H1 (cell line): ENCODE measurements at places on chromosomes 3 and 15.
A peak's percentile ranks its signal among the peaks of the same experiment; 100 is the strongest.

DNA sequence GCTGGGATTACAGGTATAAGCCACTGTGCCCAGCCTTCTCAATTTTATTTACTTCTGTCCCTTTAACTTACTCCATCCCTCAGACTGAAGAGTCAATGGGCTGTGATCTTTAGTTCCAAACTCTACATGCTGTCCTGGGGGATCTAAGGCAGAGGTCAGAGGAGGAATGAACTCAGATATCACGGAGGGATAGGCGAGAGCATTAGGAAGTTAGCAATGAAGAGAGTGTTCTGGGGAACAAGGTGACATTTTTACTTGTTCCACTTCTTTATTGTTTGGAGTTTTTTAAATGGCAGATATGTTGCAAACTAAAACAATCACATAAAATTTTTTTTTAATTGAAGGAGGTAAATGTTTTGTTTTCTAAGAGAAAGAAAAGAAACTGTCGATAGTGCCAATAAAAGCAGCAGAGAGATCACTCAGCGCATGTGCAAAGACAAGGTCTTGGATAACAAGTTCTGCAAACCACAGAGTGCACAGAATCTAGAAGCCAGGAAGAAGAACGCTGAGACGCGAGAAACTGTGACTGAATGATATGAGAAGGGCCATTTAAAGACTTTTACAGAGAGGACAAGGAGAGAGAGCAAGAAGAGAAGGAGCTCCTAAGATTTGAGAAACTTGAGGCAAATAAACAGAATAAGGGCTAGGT lies 10.8 kb upstream of the CA12 start:
- DNase-seq, result no peak

DNA sequence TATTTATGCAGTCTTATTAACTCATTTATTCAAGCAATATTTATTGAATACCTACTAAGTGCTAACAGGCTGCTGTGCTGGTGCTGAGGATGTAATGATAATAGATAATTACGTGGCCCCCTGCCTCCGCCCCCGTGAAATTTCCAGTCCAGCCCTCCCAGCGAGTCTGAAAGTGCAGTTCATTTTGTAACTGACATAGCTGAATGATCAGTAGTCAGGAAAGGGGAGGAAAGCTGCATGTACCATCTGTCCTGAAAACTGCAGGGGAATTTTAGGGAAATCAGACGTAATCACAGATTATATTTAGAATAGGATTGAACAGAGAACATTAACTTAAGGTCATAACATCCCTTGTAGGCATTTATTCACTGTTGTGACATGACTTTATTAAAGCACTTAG lies 736.8 kb downstream of the MCTP2 start:
- no peak for DNase-seq

- no peak for DNase-seq
Measured at GRCh38 chr3:131702146-131702545, 199.4 kb upstream of the MRPL3 start.

- DNase-seq, result no peak
Measured at GRCh38 chr3:157549498-157549897, 46.3 kb upstream of the VEPH1 start.

GRCh38 chr3:118641608-118642007 lies 393.0 kb downstream of the IGSF11 start:
- peak; percentile 13 for DNase-seq

GRCh38 chr15:39232512-39232911 lies 348.4 kb upstream of the THBS1 start:
- DNase-seq, result no peak

GRCh38 chr15:64640146-64640871 lies 135.1 kb downstream of the RBPMS2 start:
- no peak for DNase-seq

- DNase-seq, result no peak
Measured at GRCh38 chr15:62945760-62946159, 96.8 kb upstream of the TPM1 start.

- no peak for DNase-seq
Measured at GRCh38 chr3:99696497-99696896, 58.1 kb downstream of the COL8A1 start.

DNA sequence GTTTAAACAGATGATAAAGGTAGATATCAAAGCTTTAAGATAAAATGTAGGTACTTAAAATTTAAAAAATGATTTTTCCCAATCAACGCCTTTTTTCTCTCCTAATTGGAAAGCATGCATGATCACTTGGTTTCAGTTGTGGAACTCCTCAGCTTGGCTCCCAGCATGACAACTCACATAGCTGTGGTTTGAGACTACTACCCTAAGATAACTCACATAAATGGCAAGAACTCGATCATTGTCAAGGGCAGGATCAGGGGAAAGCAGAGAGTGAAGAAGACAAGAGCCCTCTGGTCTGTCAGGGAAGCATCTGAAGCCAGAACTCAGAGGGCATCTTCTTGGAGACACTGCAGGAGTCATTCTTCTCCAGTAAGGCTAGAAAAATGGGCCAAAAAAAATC lies 516.7 kb downstream of the NTRK3 start:
- no peak for DNase-seq

GRCh38 chr15:45884755-45885445 lies 250.1 kb downstream of the SQOR start:
- no peak for DNase-seq

- DNase-seq, result no peak
Measured at GRCh38 chr15:63340878-63341277, 40.8 kb downstream of the CA12 start.

DNA sequence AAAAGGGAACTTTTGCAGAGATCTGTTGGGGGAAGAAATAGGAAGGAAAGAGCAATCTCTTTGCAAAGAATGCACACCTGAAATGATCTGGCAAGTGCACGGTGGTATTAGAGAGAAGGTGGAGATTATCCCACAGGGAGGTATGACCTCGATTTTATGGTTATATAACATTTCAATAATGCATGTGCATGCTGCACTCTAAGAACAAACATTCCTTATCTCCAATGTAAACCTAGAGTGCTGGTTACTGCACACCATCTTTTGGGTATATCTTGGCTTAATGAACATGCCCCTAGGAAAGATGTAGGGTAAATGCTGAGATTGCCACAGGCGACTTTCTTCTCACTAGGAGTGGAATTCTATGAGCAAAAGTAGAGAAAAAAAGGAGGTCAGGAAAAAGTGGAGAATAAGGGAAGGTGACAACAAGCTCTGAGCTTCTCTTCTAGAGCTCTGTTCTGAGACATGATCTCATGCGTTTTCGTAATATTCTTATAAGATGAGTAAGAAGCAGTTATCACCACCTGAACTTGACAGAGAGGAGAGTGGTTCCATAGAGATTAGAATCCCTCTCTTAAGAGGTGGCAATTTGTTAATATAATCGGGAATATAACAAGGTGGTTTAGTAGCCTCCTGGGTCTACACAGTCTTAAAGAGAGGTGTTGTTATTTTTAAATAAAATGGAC lies 117.5 kb upstream of the TMC3 start:
- no peak for DNase-seq

- DNase-seq, result no peak
Measured at GRCh38 chr3:39907981-39908380, 98.6 kb downstream of the MYRIP start.

DNA sequence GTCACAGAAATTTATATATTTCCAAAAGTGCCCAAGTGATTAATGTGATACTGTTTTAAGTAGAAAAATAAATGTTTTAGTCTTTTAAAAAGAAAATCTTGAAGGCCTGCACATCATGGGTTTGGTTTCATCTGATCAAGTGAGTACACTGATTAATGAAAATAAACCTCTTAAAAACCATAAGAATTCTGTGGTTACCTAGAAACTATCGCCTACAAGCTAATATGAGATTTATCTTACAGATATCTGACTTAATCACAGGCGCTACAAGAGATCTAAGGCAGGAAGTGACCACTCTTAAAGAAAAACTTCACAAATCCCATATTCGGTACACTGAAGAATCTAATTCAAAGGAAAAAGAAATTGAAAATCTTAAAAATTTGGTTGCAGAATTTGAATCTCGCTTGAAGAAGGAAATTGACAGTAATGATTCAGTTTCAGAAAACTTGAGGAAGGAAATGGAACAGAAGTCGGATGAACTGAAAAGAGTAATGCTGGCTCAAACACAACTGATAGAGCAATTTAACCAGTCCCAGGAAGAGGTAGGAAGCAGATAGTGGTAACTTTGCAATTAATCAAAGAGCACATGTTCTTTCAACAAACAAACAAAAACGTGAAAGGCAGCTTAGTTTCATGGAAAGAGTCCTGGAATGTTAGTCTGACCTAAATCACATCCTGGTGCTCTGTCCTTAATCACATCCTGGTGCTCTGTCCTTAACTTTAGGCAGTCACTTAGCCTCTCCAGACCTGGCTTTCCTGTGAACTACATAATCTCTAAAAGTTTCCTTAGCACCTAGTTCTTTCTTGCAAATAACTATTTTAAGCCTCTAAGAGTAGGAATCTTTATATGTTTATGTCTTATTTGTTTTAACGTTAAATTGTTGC lies 131.8 kb downstream of the CCNL1 start:
- no peak for DNase-seq

DNA sequence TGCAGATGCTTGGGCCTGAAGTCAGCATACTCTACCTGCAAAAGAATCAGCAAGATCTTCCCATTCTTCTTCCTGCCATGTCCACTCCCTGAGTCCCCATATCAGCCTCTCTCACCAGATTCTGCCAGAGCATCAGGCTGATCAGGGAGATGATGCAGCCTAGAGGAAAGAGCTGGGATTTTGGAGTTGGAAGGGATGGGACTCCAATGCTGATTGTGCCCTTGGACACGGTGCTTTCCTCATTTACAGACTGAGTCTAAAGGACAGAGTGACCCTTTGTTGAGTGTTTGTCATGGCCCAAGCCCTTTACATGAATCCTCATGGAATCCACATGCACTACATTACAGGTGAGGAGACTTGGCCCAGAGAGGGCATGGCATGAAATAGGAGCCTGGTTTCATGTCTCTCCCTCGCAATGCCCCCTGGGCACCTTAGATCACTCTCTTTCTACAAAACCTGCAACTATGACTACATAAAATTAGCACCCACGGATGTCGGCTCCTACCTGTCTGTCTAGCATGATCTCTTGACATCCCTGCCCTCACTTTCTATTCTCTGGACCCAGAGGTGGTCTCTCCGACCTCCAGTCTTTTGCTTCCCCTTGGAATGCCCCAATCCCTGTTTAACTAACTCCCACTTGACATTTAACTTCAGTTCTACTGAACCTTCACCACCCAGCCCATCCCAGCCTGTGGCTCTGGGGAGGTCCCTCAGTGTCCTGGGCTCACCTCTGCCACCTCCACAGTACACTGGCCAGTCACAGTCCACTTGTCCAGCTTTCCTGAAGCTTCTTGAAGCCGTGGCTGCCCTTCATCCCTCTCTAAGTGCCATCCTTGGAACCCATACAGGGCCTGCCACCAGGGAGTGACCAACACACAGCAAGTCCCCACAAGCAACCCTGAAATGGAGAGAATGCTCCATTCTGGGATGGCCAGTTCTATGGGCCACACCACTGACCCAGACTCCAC lies 173.5 kb downstream of the ABHD5 start:
- no peak for DNase-seq

- DNase-seq, result no peak
Measured at GRCh38 chr3:140931801-140932200, 9.8 kb upstream of the SLC25A36 start.

DNA sequence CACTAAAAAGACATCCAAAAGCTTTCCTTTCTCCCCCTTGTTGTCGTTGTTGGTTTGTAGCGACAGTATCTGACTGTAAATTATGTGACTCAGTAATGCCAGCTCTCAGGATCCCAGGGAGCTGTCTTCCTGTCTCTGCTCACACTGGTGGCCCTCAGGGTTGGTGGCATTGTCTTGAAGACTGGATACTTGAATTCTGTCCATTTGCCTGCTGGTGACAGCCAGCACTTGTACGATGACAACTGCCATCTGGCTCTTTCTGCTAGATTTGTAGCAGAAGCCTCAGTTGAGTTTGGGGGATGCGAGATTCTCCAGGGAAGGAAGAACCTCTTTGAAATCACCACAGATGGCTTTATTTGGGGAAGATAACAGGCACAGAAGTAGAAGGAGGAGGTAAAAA lies 120.8 kb downstream of the ARPP21 start:
- no peak for DNase-seq

DNA sequence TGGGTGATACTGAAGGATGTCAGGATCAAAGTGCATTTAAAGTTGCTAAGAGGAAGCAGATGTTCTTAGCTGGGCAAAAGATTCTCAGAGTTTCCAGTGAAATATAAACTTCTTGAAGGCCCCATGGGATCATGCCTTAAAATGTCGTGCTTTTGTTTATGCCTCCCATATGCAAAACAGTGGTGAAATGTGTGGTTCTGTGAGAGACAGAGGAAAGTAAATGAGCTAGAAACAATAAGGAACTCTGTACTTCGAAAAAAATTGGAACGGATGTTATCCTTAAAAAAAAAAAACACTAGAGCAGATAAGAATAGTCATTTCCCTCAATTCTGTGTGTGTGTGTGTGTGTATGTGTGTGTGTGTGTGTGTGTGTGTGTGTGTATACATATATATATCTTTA lies 497.0 kb upstream of the TBL1XR1 start:
- no peak for DNase-seq

DNA sequence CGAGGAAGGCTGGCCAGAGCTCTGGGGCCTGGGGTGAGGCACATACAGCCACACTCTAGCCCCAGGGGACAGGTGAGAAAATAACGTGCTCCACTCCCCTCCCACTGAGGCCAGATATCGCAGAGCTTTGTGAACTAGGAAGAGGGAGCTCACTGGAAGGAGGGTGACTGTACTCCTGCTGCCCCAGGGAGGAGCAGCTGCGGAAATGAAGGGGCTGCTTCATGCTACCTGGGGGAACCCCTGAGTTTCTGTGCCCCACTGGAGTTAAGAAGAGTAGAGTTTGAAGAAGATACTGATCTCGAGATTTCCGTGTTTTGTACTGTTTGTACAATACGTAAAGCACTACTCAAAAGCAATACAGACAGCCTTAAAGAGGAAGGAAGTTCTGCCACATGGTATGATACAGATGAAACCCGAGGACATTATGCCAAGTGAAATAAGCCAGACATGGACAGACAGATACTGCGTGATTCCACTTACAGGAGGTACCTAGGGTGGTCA lies 44.6 kb downstream of the CMTM6 start:
- DNase-seq, result no peak

GRCh38 chr3:55376753-55377347 lies 110.3 kb downstream of the WNT5A start:
- no peak for DNase-seq

- peak; percentile 42 for DNase-seq
Measured at GRCh38 chr15:80755885-80756284, 23.3 kb upstream of the CEMIP start.
